NCI-H1417 treated with DMSO at 0.1 percent for 48 hours (cell line): ENCODE measurements at places on chromosomes 4 and X.

DNA sequence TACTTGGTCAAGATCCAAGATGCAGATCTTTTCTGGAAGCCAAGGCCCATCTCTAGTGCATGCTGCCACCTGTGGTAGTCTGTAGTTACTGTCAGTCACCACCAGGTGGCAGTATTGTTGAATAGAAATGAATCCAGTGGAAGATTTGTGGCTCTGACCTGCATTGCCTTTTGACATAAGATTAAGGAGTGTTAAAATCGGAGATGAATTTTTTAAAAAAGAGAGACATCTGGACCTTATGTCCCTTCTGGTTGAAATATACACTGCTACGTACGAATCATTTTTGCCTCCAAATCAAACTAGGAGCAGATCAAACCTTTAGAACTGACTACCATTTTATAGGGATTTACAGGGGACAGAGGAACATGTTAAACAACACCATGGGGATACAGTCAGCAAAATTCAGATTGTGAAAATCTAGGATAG lies 46.9 kb upstream of the RHOH start:
- DNase-seq, result no peak

DNA sequence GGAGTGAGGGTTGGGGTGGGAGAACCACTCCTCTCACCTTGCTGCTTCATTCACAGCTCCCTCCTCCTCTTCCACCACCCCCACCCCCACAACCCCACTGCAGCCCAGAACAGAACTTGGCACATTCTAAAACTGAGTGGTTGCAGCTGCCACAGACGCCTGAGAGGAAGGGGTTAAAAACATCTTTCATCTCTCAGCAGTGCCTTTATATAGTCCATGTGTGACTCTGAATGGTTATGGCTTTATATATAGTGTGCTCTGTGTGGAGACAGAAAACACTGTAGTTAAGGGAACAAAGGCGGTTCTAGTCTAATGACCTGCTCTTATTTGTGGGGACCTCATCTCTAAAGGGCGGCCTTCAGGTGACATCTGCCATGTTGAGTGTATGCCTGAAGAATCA lies 144.8 kb downstream of the BCOR start:
- no peak for DNase-seq

- DNase-seq, result no peak
Observed at GRCh38 chrX:110044346-110045249, 41.7 kb downstream of the TMEM164 start.

GRCh38 chr4:103397541-103397940 lies 199.4 kb upstream of the CENPE start:
- no peak for DNase-seq

- DNase-seq, result no peak
Observed at GRCh38 chrX:17328837-17329236, 46.2 kb upstream of the NHS start.

GRCh38 chr4:101229116-101229515 lies 118.2 kb downstream of the PPP3CA start:
- DNase-seq, result no peak

DNA sequence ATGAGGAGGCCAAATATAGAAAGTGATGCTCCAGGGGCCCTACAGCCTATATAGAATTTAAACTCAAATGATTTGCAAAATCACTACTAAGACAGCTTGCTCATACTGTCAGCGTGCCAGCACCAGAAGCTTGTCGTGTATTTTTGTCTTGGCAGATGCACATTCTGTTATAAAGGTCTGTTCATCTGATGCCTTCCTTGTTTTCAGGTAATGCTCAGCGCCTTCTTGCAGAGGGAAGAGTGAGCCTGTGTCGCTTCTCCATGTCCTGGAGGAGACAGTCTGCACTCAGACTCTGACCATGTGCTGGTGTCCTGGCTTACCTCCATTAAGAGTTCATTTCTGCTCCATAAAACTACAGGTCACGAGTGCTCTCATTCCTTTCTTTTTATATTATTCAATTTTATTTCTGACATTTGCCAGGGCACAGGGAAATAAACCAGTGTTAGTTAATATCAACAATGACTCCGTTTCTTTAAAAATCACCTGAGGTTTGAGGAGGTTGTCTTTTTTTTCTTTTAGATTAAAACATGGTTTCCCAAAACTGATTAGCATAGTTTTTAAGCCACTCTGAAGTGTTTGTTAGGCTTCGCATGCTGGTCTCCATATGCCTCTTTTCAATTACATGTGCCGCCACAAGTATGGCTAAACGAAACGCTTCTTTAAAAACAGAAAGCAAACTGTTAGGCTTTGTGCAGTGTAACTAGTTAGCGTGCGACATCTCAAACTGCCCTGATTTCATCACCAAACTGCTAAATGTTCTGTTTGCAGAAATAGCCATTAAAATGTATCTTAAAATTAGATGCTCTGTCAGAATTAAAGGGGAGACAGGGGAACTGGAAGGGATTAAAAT lies 215.2 kb upstream of the GK2 start:
- DNase-seq, result no peak

- DNase-seq, result no peak
Observed at GRCh38 chr4:10442976-10443375, 14.2 kb downstream of the ZNF518B start.

- DNase-seq, result no peak
Observed at GRCh38 chr4:182808673-182809416, 108.3 kb downstream of the DCTD start.

DNA sequence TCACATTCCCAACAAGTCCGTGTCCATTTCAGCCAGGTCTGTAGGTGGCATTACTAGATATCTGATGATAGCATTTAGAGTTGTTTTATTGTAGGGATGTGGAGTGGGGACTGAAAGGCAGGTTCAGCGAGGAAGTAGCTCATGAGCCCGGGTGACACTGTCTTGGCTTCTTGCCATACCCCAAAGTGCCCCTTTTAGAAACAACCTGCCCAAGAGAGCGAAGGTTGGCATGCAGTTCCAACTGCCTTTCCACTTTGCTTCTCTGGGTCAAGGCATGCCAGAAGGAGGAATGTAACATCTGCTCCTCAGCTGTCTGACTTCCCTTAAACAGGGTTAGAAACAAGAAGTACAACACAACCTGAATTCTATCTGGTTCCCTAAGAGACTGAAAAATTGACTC lies 9.0 kb downstream of the GRIA3 start:
- no peak for DNase-seq

DNA sequence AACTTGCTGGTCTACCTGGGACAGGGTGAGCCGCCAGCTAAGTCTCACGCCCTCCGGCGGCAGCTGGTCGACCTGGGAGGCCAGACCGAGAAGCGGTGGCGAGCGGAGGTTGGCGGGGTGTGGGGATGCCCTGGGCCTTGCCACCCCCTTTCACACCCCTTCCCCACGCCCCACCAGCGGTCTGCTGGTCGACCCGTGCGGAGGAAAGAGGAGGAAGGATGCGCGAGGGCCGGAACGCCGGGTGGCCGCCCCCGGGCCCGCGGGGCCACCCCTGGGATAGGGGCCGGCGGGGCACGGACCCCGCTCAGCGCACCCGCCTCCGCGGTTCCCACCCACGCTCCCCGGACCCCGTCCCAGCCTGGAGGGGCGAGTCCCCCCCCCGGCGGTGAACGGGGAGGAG lies 28.3 kb upstream of the DCAF12L1 start:
- DNase-seq, result no peak

GRCh38 chr4:25163196-25163595 lies 2.9 kb upstream of the SEPSECS start:
- DNase-seq, result no peak

- DNase-seq, result no peak
Observed at GRCh38 chr4:168451331-168451730, 29.0 kb downstream of the DDX60L start.

GRCh38 chrX:10831716-10832502 lies 211.5 kb upstream of the MID1 start:
- peak; percentile 93 for DNase-seq

GRCh38 chrX:68794461-68794860 lies 34.4 kb upstream of the EFNB1 start:
- DNase-seq, result no peak
